ENCODE measurements at places on chromosomes 13 and 19.

DNA sequence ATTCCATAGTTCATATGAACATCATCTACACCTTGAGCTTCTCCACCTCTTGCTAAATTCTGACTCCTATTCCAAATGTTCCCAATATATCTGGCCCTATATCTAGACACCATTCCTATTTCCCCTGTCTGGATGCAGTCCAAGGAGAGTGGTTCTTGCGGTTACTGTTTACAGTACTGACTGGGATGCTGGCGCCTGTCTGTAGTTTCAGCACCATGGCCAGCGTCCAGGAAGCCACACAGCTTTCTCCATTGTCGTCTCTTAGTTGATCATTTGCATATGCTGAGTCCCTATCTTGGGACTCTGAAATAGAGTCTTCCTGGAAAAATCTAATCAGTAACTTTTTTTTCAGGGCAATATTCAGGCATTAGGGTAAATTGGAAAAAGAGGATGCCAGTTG lies 14.9 kb downstream of the LAIR2 start:
- DNase-seq, result peak; percentile 53

DNA sequence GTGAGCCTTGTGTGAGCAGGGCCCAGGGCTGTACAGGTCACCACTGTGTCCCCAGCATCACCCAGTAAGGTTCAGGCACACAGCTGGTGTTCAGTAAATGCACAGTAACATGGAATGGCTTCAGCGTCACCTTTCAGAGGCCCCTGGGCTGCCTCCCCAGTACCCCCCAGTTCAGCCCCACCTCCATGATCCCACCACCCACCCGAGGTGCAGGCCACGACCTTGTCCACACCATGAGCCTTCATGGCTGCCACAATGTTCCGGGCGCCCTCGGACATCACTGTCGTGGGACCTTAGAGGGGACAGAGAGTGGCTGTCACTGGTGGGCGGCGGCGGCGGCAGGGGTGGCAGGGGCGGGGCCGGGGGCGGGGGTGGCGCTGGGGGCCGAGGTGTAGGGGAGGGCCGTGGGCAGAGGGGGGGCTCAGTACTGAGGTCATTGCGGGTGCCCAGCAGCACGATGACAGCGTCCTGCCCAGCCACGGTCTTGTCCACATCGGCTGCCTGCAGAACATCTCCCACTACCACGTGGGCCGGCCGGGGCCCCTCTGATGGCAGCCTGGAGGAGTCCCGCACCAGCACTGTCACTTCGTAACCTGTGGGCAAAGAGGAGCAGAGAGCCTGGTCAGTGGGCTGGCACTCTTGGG lies 7.5 kb downstream of the BLVRB start:
- no peak for DNase-seq

GRCh38 chr13:28510542-28510941 lies 15.6 kb upstream of the FLT1 start:
- no peak for DNase-seq

DNA sequence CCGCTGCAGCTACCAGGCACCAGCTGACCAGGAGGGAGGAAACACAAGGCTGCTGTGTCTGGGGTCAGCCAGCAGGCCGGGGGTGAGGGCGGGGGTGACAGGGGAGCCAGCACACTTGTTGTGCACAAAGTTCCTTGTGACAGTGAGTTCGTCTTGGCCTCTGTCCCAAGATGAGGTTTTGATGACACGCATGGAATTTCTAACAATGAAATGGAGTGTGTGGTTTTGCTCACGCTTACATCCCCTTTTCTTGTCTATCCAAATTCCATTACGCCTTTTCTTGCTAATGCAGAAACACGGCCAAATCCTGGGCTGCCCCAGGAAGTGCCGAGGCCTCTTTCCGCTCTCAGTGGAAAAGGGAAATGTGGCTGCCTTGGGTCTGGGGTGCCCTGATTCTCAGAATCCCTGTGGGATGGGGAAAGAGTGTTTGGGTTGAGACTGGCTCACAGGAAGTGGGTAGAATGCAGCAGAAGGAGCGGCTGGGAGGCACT lies 73.8 kb downstream of the GADD45B start:
- DNase-seq, result peak; percentile 66

- DNase-seq, result no peak
Observed at GRCh38 chr13:30053939-30054338, 203.5 kb upstream of the UBL3 start.

DNA sequence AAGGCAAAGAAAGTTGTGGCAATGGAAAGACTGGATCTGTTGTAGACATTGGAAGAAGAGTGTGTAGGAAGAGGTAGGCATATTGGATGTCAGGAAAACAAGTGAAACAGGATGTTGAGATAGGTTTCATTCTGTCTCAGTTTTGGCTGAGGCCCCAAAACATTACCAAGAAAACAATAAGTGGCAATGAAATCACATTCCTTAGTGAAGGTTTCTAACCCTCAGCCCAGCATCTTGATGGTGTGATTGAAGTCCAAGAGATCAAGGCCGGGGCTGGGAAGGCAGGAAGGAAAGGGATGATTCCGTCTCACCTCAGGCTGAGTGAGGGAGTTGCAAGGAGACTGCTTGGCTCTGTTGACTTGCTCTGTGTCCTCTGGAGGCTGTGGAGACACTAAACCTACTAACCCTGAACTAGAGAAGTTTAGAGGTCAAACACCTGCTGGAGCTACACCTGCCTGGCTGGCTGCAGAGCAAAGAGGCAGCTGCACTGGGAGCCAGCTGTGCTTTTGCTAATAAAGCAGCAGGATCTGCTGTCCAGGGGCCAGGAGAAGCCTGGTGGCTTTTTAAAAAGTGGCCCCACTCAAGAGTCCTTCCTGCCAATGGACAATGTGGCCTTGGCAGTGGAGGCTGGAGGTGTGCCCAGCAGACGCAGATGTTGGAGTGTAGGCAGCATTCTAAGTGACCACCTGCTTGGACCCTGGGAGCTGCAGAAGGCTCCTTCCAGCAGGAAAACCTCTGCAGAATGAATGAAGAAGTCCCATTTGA lies 53.6 kb downstream of the DGKH start:
- DNase-seq, result peak; percentile 29

GRCh38 chr13:109628251-109628699 lies 158.1 kb downstream of the IRS2 start:
- peak; percentile 72 for DNase-seq

GRCh38 chr19:5809053-5809452 lies 4.2 kb downstream of the NRTN start:
- no peak for DNase-seq

DNA sequence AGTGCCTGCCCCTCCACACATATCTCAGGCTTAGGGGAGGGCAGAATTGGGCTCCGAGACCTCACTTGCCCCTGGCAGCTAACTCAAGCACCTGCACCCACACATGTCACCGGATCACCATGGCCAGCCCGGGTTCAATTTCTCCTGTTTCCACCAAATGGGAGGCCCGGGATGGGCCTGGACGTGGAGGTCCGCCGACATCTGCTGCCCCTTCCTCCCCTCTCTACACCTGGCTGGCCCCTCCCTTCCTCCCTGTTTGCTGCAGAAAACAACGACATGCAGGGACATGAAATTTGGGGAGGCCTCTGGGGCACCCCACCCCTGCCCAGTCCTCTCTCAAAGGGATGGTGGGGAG lies 1.3 kb downstream of the PRKD2 start:
- DNase-seq, result no peak

GRCh38 chr19:46069806-46070341 lies 29.1 kb upstream of the IGFL4 start:
- no peak for DNase-seq

GRCh38 chr19:10503002-10503789 lies at the start of gene KEAP1:
Gene KEAP1, minus strand, starts transcription at chr19:10503356. Its CDS starts 3,323 bp downstream, at chr19:10500033.
- peak; percentile 40 for DNase-seq

GRCh38 chr19:55232286-55232602 lies 3.7 kb upstream of the TMEM86B start:
- DNase-seq, result no peak

- no peak for DNase-seq
Observed at GRCh38 chr13:41864658-41865057, 96.3 kb downstream of the VWA8 start.

DNA sequence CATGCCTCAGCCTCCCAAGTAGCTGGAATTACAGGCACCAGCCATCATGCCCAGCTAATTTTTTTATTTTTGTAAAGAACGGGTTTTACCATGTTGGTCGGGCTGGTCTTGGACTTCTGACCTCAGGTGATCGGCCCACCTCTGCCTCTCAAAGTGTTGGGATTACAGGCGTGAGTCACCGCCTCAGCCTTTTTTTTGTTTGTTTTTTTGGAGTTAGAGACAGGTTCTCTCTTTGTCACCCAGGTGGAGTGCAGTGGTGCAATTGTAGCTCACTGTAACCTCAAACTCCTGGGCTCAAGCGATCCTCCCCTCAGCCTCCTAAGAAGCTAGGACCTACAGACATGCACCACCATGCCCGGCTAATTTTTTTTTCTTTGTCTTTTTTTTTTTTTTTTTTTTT lies 15.6 kb upstream of the NOTCH3 start:
- DNase-seq, result no peak

GRCh38 chr19:41225238-41226052 lies 6.4 kb downstream of the AXL start:
- peak; percentile 99 for DNase-seq

- DNase-seq, result no peak
Observed at GRCh38 chr13:40982772-40983171, 36.3 kb downstream of the ELF1 start.

- no peak for DNase-seq
Observed at GRCh38 chr19:40907968-40908735, 26.1 kb upstream of the CYP2A7 start.

- DNase-seq, result peak; percentile 86
Observed at GRCh38 chr19:57587529-57587928, 3.6 kb downstream of the ZIK1 start.

DNA sequence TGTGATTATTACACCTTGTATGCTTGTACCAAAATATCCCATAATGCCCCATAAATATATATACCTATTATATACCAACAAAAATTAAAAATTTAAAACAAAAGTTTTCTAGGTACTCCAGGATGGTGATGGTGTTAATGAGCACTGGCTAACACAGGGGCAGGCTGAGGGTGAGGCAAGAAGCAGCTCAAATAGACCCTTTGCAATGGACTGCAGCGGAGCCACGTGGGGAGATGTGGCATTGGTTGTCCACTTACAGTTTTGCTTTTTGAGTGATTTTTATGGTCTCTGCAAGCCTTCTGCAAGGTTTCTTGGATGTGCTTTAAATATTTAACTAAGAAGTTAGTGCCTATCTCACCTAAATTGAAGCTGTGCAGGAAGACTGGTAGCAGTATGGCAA lies 132.9 kb downstream of the RAP2A start:
- no peak for DNase-seq

GRCh38 chr19:58001895-58002369 lies 688 bp downstream of the ZNF606 start:
- DNase-seq, result peak; percentile 6

- DNase-seq, result no peak
Observed at GRCh38 chr19:13207237-13207845, 57.1 kb downstream of the IER2 start.

All from kidney tubule cell (primary cell).